Sigmoid colon (tissue), 7 donors: ENCODE measurements at places on chromosomes 11 and 22. TPM values are rescaled to one million over a fixed set of nuclear protein-coding genes. Genes with fewer than 3 reads are reported as not detected.

Gene HTR3B
- polyA plus RNA-seq, result 0.07 TPM

Gene PNPLA5
- polyA plus RNA-seq, result not detected

Gene KCNJ11
- polyA plus RNA-seq, result 0.92 TPM

Gene NAT10
- polyA plus RNA-seq, result 35.4 TPM

DNA sequence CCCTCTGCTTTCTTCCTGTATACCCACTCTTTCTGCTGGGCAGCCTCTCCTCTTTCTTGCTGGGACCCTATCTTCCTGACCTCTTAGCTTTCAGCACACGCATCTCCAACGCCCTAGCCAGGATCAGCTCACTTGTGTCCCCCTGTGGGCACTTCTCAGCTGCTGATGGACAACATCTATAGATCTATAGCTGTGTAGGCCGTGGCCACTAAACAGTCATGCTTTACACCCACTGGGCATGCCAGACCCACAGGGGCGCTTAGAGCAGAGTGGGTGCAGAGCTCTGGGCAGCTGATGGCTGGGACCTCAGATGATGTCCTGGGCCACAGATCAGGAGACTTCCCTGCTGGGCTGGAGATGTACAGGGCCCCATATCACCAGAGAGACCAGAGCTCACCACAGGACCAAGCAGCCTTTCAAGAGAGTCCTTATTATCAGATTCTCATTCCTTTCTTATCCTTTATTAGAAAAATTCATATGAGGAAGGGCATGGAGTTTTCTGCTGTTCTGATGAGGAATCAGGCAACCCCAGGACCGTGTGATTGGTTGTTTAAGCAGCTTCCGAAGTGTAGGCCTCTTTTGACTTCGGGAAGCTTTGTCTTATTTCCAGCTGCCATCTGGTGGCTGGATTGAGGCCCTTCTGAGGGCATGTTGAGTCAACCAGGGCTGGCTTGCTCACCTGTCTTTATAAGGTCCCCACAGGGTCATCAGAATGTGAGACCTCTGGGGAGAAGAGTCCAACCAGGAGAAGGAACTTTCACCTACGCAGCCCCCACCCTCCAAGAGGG, 60.5 kb downstream of the OSBP2 start:
- no peaks in the 10 kb centered on the region for H3K36me3 ChIP-seq
- no peaks in the 10 kb centered on the region for H3K4me1 ChIP-seq
- peak; percentile 72 for DNase-seq
- no peak overlapping the region for H3K27ac ChIP-seq
- H3K27me3 ChIP-seq, result no peaks in the 10 kb centered on the region

DNA sequence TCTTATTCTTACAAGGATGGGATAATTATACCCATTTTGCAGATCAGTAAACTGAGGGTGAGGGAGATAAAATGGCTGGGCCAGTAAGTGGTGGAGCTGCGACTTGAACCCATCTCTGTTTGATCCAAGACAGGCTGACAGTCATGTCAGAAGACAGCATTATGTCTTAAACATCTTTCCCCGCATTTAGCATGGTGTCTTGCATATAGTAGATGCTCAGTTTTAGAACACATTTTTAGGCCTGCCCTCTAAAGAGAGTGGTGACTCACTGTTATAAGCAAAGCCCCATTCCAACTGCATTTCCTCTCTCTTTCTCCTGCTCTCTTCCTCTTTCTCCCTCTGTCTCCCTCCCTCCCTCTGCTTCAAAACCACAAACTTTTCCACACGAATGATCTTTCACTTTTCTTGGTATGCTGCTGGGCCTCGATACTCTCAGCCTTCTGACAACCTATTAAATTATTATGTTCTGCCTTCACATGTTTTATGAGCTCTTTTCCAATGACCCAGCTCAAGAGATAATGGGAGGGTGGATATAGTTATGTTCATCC, 25.2 kb downstream of the CWC15 start:
- no peaks in the 10 kb centered on the region for H3K4me1 ChIP-seq
- DNase-seq, result no peak
- no peak overlapping the region for H3K27ac ChIP-seq
- no peaks in the 10 kb centered on the region for H3K36me3 ChIP-seq
- no peaks in the 10 kb centered on the region for H3K27me3 ChIP-seq
- no peak overlapping the region for H3K4me3 ChIP-seq

- no peak overlapping the region for H3K4me3 ChIP-seq
- H3K36me3 ChIP-seq, result no peaks in the 10 kb centered on the region
- H3K27ac ChIP-seq, result peak overlapping the region; percentile 89
- H3K27me3 ChIP-seq, result no peaks in the 10 kb centered on the region
- H3K4me1 ChIP-seq, result no peaks in the 10 kb centered on the region
Observed at GRCh38 chr22:31055635-31056159, 25.4 kb upstream of the SMTN start.

GRCh38 chr11:134049303-134049702, 19.6 kb upstream of the JAM3 start:
- H3K36me3 ChIP-seq, result no peaks in the 10 kb centered on the region
- peaks cover 43% of the 10 kb centered on the region for H3K4me1 ChIP-seq
- no peaks in the 10 kb centered on the region for H3K27me3 ChIP-seq
- DNase-seq, result no peak
- no peak overlapping the region for H3K4me3 ChIP-seq

GRCh38 chr11:67345920-67346819, 7.2 kb downstream of the POLD4 start:
- no peaks in the 10 kb centered on the region for H3K27me3 ChIP-seq
- H3K27ac ChIP-seq, result no peak overlapping the region
- no peaks in the 10 kb centered on the region for H3K36me3 ChIP-seq
- H3K4me1 ChIP-seq, result peaks cover 7% of the 10 kb centered on the region
- no peak overlapping the region for H3K4me3 ChIP-seq

DNA sequence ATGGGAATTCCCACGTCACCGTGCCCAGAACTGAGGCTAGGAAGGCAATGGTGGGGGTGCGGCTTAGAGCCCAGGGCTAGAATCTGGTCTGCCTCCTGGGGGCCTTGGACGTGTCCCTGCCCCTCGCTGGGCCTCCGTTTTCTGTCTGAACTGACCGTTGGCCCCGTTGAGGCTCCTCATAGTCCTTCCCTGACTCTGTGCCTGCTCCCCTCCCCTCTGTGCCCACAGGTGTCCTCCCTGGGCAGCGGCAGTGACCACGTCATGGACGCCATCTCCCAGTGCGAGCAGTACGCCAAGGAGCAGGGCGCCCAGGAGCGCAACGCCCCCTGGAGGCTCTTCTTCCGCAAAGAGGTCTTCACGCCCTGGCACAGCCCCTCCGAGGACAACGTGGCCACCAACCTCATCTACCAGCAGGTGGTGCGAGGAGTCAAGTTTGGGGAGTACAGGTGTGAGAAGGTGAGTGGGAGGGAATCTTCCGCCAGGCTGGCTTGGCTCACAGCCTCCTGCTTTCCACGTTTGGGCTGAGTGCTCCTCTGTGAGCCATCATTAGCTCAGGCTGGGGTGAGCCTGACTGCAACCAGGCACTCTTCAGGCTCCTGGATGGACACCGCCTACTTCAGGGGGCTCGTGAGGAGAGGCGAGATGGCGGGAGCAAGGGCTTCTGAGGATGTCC, 63.9 kb downstream of the MYO7A start:
- H3K27ac ChIP-seq, result no peak overlapping the region
- no peaks in the 10 kb centered on the region for H3K36me3 ChIP-seq
- no peak overlapping the region for H3K4me3 ChIP-seq
- H3K4me1 ChIP-seq, result no peaks in the 10 kb centered on the region

DNA sequence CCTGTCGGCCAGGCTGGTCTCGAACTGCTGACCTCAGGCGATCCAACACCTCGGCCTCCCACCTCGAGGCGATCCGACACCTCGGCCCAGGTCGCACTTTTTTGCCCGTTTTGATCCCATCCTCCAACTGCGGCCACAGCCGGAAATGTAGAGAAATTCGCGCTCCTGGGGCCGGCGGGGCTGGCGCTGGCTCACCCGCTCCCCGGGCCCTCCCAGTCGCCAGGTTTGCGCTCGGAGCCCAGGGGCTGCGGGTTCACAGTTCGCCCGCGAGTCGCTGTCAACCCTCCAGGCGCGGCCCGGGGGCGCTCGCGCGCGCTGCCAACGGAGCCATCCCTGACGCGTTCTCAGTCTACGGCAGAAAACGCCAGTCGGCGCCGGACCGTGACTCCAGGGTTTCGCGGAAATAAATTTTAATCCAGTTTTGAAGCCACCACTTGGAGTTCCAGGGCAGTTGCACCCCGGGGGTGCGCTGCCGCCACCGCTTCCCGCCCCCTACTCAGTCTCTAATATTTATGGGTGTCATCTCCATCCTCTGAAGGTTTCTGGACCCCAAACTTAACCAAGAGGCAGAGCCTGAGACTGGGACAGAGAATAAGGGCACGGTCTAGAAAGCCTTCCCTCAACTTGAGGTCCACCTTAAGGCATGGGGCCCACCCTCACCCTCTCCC, 1.5 kb upstream of the KLHDC7B start:
- DNase-seq, result peak; percentile 81
- H3K4me1 ChIP-seq, result peaks cover 31% of the 10 kb centered on the region
- H3K4me3 ChIP-seq, result peak overlapping the region; percentile 14
- H3K27me3 ChIP-seq, result peaks cover 61% of the 10 kb centered on the region

- H3K27ac ChIP-seq, result no peak overlapping the region
- DNase-seq, result peak; percentile 83
Observed at GRCh38 chr11:72471005-72471898, 36.9 kb upstream of the CLPB start.

DNA sequence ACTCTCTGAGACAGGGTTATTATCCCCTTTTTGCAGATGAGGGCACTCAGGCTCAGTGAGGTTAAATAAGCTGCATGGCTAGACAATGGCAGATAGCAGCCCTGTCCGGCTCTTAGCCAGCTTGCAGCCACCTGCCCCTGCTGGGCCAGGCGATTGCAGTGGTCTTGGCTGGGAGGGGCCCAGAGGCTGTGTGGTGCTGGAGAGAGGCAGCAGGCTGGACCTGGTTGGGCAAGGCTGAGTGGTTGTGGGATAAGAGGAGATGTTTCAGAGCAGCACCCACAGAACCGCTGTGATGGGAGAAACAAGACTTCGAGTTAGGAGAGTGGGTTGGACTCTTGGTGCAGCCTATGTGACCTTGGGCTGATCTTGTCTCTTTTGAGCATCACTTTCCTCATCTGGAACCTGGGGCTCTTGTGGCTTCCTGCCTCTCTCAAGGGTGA, 25.5 kb downstream of the PTPRJ start:
- no peak overlapping the region for H3K4me3 ChIP-seq
- H3K27me3 ChIP-seq, result no peaks in the 10 kb centered on the region
- H3K27ac ChIP-seq, result peak overlapping the region; percentile 67
- H3K4me1 ChIP-seq, result no peaks in the 10 kb centered on the region
- no peaks in the 10 kb centered on the region for H3K36me3 ChIP-seq

GRCh38 chr22:46064228-46064965, 85.9 kb upstream of the PPARA start:
- H3K27ac ChIP-seq, result peak overlapping the region; percentile 100
- H3K27me3 ChIP-seq, result no peaks in the 10 kb centered on the region
- peak; percentile 63 for DNase-seq

- H3K27ac ChIP-seq, result no peak overlapping the region
- peak overlapping the region; percentile 45 for H3K4me3 ChIP-seq
- H3K4me1 ChIP-seq, result peaks cover 41% of the 10 kb centered on the region
- H3K36me3 ChIP-seq, result no peaks in the 10 kb centered on the region
- H3K27me3 ChIP-seq, result peaks cover 42% of the 10 kb centered on the region
Observed at GRCh38 chr11:57458060-57458409, 2.3 kb upstream of the RTN4RL2 start.

DNA sequence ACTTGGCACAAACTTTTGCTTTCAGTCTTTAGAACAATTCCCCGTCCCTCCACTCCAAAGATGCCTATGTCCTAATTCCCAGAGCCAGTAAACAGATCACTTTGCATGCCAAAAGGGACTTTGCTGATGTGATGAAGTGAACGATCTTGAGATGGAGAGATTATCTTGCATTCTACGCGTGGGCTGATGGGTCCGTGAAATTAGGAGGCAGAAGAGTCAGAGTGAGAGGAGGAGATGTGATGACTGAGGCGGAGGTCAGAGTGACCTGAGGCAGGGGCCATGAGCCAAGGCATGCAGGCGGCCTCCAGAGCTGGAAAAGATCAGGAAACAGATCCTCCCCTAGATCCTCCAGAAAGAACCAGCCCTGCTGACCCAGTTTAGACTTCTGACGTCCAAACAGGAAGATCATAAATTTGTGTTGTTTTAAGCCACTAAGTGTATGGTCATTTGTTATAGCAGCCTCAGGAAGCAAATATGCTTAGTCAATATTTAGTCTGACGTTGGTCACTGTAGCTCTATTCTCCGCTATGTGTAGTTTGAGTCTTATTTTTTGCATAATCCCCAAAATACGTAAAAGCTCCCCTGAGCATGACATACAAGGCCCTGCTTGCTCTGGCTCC, 76.0 kb upstream of the TIMP3 start:
- H3K4me1 ChIP-seq, result no peaks in the 10 kb centered on the region
- no peak for DNase-seq
- no peaks in the 10 kb centered on the region for H3K27me3 ChIP-seq
- H3K4me3 ChIP-seq, result no peak overlapping the region
- no peaks in the 10 kb centered on the region for H3K36me3 ChIP-seq

GRCh38 chr22:49087198-49087597, 740.5 kb downstream of the BRD1 start:
- no peak overlapping the region for H3K4me3 ChIP-seq
- no peaks in the 10 kb centered on the region for H3K27me3 ChIP-seq
- H3K27ac ChIP-seq, result no peak overlapping the region
- H3K4me1 ChIP-seq, result no peaks in the 10 kb centered on the region

- H3K27ac ChIP-seq, result peak overlapping the region; percentile 7
- H3K4me1 ChIP-seq, result peaks cover 6% of the 10 kb centered on the region
- H3K36me3 ChIP-seq, result no peaks in the 10 kb centered on the region
- peak overlapping the region; percentile 21 for H3K4me3 ChIP-seq
Observed at GRCh38 chr11:126585774-126586491, 230.4 kb downstream of the ST3GAL4 start.

- H3K27ac ChIP-seq, result no peak overlapping the region
- DNase-seq, result peak; percentile 46
- peaks cover 50% of the 10 kb centered on the region for H3K4me1 ChIP-seq
- no peaks in the 10 kb centered on the region for H3K36me3 ChIP-seq
- no peaks in the 10 kb centered on the region for H3K27me3 ChIP-seq
Observed at GRCh38 chr11:11520231-11521015, 101.4 kb downstream of the GALNT18 start.

DNA sequence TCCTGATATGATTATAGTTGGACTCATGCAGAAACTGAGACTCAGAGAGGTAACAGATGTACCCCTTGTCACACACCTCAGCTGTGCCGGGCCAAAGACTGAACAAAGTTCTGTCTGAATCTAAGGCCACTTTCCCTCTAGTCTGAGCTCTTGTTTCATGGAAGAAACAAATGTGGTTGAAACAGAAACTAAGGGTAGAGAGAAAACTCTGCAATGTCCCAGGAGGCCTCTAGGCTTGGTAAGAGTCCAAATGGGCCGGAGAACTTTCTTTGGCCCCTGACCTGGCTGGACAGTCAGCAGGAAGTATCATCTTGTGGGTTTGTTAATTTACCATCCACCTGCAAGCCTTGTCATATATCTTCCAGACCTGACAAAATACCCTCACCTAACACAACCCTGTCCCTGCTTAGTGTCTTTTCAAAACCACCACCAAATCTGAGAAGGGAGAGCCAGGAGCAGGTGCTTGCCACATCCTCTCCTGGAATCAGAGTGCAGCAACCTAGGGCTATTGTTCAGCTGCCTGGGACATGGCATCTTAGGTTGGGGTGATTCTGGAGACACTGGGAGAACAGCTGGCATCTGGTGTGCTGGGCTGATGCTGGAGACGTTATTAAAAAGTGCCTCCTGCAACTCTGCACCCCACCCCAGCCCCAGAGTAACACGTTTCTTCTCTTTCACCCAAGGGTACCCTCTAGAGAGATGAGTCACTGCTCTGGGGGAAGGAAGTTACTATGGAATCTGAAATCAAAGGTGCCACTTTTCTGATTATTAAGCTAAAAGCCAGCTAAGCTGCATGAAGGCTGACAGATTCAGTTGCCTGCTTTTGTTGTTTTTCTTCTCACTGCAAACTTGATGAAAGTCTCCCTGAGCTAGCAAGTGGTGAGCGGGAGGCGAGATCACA, 126.3 kb upstream of the TIMP3 start:
- H3K4me1 ChIP-seq, result no peaks in the 10 kb centered on the region
- H3K4me3 ChIP-seq, result no peak overlapping the region
- no peak overlapping the region for H3K27ac ChIP-seq
- H3K27me3 ChIP-seq, result no peaks in the 10 kb centered on the region
- H3K36me3 ChIP-seq, result no peaks in the 10 kb centered on the region
- no peak for DNase-seq
